CD8-positive, alpha-beta memory T cell (primary cell): ENCODE measurements at places on chromosomes 13 and 19.

GRCh38 chr13:110894086-110894485 lies 20.8 kb downstream of the ANKRD10 start:
- DNase-seq, result no peak

GRCh38 chr13:29868581-29868980 lies 18.2 kb upstream of the UBL3 start:
- DNase-seq, result no peak

DNA sequence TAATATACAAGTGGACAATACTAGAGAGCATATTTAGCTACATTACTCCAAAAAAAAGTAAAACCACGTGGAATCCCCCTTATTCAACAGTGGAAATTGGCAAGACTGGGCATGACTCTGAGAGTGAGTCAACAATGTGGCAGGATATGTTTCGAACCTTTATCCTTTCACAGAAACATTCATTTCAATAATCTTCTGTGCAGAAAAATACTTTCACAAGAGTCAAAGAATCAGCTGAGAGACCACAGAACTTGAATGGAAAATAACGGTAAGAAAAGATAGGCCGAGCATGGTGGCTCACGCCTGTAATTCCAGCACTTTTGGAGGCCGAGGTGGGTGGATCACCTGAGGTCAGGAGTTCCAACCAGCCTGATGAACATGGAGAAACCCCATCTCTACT lies 25.1 kb upstream of the CD70 start:
- DNase-seq, result no peak

DNA sequence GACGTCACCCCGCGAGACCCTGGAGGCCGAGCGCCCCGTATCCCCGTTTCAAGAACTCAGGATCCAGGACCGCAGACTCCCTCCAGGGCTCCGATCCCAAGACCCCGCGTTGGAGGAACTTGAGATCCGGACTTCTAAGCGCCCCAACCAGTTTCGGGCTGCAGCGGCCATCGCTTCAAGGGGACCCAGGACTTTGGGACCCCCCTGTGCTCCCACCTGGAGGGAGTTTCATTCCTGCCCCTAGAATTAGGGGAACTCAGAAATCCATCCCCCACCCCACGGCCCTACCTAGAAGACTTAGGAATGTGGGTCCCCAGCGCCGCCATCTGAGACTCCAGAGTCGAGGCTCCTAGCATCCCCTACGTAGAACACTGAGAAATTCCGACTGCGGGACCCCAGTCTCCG lies 400 bp downstream of the PLEKHG2 start:
- no peak for DNase-seq

DNA sequence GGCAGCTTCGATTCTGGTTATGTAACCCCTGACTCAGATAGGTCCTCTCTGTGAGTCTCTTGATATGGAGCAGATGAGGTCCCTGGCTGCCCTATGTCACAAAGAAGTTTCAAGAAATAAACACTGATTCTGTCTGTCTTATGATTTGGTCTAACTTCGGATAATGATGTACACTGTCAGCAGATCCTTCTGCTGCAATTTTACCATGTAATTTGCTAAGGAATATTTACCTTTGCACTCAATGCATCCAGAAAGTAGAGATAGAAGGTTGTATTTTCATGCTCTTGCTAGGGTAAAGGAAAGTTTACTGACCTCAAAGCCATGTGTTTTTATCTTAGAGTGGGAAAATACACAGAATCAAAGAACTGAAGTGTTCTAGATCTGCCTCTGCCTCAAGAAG lies 98.2 kb downstream of the KLF5 start:
- no peak for DNase-seq

- DNase-seq, result no peak
Measured at GRCh38 chr19:44712864-44713515, 14.0 kb downstream of the CEACAM16 start.

DNA sequence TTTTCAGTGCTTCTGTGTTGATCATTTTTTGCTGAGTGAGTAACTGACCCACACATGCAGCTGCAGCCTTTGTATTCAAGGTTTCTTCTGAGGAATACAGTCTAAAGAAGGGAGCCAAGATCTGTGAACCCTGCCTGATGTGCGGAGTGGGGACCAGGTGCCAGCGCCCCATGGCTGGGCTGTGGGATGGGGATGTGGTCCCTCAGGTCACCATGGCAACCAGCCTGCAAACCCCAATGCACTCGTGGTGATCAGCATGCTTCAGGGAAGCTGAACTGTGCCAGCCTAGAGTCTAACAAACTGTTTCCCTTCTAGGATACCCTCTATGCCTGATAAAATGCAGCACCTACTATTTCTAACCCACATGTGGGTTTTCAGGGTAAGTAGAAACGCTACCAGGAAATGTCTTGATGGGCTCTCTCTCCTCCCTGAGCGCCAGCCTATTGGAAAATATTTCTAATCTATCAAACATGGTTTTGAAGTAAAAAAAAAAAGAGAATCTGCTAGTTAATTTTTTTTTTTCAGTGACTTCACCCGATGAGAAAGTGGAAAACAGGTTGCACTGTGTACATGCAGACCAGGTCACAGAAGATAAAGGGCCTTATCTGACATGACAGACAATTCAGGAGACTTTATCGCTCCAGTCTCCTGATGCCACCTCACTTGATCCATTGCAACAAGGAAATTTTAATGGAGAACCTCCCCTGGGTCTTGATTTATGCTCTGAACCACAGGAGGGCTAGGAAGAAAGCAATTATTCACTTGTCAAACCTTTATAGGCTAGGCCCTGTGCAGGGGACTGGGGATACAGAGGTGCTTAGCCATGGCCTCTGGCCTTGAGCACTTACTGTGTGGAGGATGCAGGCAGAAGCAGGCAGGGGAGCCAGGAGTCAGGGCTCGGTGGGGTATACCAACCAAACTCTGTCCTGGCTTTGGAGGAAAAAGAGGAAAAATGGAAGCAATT lies 51.1 kb downstream of the RASL11A start:
- DNase-seq, result no peak

DNA sequence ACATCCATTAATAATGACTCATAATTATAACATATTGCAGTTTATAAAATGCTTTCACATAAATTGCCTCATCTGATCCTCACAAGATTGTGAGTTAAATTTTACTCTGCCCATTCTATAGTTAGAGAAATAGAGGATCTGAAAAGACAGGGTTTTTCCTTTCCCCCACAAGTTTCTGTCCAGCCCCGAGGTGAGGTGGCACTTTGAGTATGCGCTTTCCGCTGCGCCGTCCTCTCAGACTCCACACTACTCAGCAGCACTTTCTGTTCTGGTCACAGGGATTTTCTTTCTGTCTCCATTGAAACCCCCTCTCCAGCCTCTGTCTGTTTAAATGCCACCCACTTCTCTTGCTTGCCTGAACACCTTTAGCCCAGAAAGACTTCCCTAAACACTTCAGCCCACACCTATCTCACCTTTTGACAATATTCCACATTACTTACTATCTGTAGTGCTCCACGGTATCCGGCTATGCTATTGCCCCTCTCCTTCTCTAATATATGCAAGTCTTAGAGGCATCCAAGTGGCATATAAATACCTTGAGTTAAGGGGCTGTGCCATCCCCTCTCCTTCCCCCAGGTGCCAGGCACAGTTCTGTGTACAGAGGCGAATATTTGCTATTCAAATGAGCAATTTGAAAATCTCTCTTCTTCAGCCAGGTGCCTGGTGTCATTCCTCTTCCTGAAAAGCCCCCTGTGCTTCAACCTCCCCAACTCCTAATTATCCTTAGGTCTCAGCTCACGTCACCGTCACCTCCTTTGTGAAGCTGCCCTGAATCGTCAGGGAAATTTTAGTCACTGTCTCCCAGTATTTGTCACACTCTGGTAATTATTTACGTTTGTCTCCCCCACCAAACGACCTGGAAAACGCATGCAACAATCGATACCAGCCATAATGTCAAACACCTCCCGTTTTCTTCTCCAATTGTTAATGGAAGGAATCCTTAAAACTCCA lies 268.7 kb downstream of the NHLRC3 start:
- no peak for DNase-seq

GRCh38 chr13:32745509-32745908 lies 159.3 kb downstream of the PDS5B start:
- DNase-seq, result no peak

- no peak for DNase-seq
Measured at GRCh38 chr19:55676383-55676782, 1.4 kb downstream of the EPN1 start.

DNA sequence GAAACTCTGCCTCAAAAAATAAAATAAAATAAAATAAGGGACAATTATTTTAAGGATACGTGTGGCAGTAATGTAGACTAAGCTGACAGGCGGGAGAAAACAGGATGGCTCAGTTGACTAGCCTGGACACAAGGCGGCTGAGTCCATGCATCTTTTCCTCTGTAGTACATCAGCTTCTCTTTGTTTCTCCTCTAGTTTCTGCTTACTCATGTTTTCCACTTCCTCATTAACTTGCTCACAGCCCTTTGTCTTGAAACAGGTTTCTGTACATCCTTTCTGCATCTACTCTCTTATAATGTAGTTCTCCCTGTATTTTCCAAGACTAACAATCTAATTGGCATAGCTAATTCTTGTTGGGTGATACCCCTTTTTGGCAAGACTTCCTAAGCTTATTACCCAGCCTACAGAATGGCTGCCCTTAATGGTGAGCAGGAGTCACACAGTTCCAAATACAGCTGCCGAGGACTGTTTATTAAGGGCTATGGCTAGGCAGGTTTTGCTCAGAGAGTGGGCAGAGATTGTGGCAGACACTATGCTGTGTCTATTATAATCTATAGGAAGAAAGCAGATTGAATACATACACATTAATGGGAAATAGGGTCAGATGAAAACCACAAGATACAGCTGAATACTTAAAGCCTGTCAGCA lies 58.7 kb upstream of the KLF5 start:
- no peak for DNase-seq

DNA sequence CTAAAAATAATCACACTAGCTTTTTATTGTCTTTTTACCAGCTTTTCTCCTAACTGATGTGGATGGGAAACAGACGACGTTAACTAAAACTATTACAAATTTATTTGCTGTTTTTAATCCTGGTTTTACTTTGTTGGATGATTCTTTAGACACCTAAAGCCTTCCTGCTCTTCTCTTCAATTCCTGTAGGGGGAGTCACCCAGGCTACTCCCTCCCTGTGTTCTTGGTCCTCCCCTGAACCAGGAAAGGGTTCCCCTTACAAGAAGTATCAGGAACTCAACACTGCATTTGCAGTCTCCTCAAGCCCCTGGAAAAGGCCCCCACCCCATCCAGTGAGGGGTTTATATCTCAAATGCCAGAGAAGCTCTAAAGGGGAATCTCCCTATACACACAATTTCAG lies 206.1 kb downstream of the SUCLA2 start:
- no peak for DNase-seq

DNA sequence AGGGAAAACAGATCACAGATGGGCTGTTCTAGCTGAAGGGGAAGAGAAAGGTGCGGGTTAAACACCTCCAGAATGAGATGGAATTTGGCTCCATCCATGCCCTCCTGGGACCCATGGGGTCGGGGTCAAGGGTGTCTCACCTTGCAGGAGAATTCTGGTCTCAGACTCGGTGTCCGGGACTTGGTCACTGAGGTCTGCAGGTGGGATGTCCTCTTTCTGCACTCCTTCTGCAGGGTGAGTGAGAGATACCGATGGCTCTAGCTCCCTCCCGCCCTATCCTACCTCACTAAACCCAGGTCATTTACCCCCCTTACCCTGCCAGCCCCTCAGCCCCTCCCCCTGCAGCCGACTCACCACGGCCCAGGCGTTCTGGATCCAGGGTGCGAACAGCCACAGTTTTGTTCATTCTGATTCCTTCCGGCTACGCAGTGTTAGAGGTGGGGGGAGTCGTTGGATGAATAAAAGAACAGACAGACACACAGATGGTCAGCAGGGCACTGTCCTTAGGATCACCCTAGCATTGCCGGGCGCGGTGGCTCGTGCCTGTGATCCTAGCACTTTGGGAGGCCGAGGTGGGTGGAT lies 24.1 kb downstream of the C3 start:
- no peak for DNase-seq

DNA sequence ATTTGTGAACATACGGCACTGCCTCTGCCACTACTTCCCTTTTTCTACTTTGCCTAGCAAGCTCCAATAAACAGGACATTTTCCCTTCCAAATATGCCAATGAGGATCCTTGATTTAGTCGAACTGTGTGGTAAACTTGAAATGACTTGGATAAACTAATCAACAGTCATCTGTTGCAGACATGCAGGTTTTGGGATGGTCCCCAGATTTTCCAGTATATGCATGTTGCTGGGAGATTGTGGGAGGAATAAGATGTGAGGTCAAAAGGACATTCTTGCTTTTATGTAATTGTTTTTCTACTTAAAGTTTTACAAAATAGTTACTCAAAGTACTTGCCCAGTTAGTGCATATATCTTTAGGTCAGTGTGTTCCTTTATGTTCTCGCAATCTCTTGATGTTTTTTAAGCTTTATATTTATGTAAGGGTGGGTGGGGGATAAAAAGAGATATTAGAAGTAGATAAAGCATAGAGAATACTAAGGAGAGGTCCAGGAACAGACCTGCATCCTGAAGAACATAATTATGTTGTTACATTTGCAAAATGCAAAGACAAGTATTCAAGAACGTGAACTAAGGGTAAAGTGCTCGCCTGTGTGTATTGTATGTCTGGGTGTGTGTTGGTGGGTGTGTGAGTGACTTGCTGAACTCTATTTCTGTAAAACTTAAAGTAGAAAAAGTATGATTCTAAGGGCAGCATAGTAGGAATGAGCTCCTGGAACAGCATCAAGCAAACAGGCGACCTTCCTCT lies 88.4 kb upstream of the OXGR1 start:
- no peak for DNase-seq

DNA sequence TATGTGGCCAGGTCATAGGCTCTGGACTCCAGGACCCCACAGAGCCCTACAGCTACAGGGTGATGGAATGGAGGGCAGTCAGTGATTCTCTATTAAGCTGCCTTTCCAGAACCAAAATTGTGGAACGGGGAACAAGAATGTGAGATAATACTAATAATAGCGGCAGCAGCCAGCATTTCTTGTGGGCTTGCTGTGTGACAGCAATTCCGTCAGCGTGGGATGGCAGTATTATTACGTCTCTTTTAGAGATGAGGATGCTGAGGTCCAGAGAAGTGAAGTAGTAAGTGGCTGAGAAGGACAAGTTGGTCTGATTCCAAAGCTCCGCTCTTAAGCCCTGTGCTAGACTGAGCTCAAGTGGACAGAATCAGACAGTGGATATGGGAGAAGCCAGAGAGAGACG lies 24.4 kb downstream of the GRIK5 start:
- DNase-seq, result no peak

DNA sequence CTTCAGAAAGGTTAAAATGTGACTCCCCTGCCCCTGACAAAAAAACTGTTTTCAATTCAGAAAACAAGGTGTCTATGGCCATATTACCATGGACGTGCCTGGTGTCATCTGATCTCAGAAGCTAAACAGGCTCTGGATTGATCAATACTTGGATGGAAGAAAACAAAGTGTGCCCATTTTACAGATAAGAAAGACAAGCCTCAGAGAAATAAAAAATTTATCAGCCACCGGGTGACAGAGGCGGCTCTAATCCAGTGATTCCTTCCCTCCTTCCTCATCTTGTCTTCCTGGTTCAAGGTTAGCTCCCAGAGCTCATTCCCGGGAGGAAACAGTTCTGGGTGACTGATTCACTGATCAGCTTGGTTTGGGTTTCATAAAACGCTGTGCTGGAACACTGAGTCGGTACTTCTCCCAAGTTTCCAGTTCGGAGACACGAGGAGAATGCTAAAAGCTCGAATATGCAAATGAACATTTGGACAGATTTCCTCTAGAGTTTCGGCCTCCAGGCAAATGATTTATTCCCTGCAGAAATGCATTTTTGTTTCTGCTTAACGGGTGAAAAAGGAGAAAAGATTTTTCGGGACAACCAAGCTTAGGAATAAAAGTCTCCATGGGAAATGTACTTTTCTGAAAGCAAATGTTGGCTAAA lies 211.2 kb downstream of the UQCRFS1 start:
- DNase-seq, result no peak

GRCh38 chr13:27128825-27129627 lies 42.6 kb downstream of the USP12 start:
- no peak for DNase-seq

GRCh38 chr13:102020611-102021216 lies 381.1 kb downstream of the FGF14 start:
- no peak for DNase-seq
